SK-N-SH (cell line): ENCODE measurements at places on chromosomes 1 and 21. TPM values are rescaled to one million over a fixed set of nuclear protein-coding genes. Genes with fewer than 3 reads are reported as not detected.

DNA sequence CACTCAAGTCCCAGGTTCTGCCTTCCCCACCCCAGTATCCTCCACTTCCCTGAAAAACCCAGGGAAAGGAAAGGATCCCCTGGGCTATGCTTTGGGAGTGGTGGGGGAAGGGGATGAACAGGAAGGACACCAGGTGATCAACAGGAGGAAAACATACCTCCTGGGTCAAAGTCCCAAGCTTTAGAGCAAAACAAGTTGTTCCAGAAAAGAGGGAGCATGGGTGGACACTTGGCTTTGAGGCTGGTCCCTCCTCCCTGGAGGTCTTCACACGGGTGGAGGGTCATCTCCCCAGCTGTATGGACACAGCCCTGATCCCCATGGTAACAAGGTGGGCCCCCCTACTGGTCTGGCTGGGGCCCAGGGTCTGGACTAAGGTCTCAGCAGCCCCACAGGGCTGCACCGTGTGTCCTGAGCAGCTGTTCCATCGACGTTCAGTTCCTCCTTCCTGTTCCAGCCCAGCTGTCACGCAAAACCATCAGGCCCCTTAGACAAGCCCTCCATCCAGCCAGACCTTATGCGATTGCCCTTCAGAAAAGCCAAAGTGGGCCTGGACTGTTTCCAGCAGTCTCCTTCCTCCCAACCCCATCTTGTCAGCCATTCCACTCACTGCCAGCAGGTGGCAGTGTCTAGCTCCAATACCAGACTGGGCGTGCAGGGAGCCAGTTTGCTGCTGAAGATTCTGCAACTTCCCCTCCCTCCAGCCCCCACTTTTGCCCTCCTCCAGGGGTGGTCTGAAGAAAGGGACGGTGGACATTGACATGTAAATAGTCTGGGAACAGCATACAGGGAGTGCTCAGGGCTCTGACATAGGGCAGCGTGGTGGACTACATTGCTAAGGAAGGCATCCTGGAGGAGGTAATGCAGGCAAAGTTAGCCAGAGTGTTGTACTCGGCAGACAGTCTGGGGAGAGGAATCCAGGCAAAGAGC, 2.9 kb upstream of the PDZK1IP1 start:
- peak; percentile 78 for DNase-seq
- no peak overlapping the region for H3K27ac ChIP-seq
- no peak overlapping the region for H3K4me3 ChIP-seq
- peaks cover 5% of the 10 kb centered on the region for H3K27me3 ChIP-seq
- H3K4me1 ChIP-seq, result peaks cover 3% of the 10 kb centered on the region; the same call in 1 of the 2 replicates

- peaks cover 36% of the 10 kb centered on the region for H3K4me1 ChIP-seq
- no peak overlapping the region for H3K27ac ChIP-seq
- DNase-seq, result no peak
- no peaks in the 10 kb centered on the region for H3K36me3 ChIP-seq
These were observed 205.3 kb downstream of the PBX1 start for GRCh38 chr1:164764333-164764732.

GRCh38 chr1:57204942-57205787, 218.7 kb downstream of the DAB1 start:
- H3K36me3 ChIP-seq, result no peaks in the 10 kb centered on the region
- H3K4me1 ChIP-seq, result peaks cover 2% of the 10 kb centered on the region; the same call in 1 of the 2 replicates
- peak overlapping the region; percentile 33; the same call in 1 of the 2 replicates for H3K27ac ChIP-seq
- no peak for DNase-seq

- DNase-seq, result peak; percentile 47
- peak within 1 kb of the TSS; percentile 71 for H3K4me3 ChIP-seq
- H3K27me3 ChIP-seq, result no peaks in the 10 kb centered on the region
- peaks cover 8% of the 10 kb centered on the region; the same call in 1 of the 2 replicates for H3K4me1 ChIP-seq
These were observed at the start of gene MPC2 for GRCh38 chr1:167936930-167937708. TSS of gene MPC2 (minus strand) at chr1:167937072. CDS start at chr1:167935841, 1,231 bp downstream.

GRCh38 chr21:46550116-46550941, 54.6 kb downstream of the S100B start:
- peaks cover 62% of the 10 kb centered on the region for H3K36me3 ChIP-seq
- DNase-seq, result no peak
- no peak overlapping the region for H3K4me3 ChIP-seq
- H3K27ac ChIP-seq, result no peak overlapping the region

DNA sequence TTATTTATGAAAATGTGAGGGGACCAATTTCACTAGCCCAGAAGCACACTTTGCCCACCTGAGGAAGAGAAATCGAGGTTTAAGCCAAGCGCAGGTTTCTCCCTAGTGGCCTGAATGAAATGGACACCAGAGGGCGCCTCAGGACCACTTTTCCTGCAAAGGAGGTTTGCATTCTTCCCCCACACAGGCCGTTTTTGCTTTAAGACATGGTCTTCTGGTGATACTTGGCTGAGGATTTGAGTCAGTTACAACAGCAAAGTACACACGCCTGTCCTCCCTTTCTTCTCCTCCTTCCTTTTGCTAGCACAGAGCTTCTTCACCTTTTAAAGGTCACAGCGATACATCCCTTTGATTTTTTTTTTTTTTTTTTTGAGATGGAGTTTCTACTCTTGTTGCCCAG, 5.4 kb downstream of the PLA2G2E start:
- H3K27ac ChIP-seq, result no peak overlapping the region
- H3K4me3 ChIP-seq, result peak overlapping the region; percentile 30; the same call in 1 of the 2 replicates
- H3K4me1 ChIP-seq, result no peaks in the 10 kb centered on the region
- no peaks in the 10 kb centered on the region for H3K27me3 ChIP-seq
- peak; percentile 86 for DNase-seq
- H3K36me3 ChIP-seq, result peaks cover 13% of the 10 kb centered on the region; the same call in 1 of the 2 replicates

- H3K36me3 ChIP-seq, result no peaks in the 10 kb centered on the region
- H3K4me3 ChIP-seq, result no peak overlapping the region
- peak; percentile 51 for DNase-seq
- no peaks in the 10 kb centered on the region for H3K4me1 ChIP-seq
- H3K27me3 ChIP-seq, result no peaks in the 10 kb centered on the region
These were observed 60.8 kb downstream of the ZNF684 start for GRCh38 chr1:40592107-40592803.

- H3K27me3 ChIP-seq, result no peaks in the 10 kb centered on the region
- peaks cover 12% of the 10 kb centered on the region; the same call in 1 of the 2 replicates for H3K4me1 ChIP-seq
- H3K36me3 ChIP-seq, result peaks cover 18% of the 10 kb centered on the region
- peak; percentile 67 for DNase-seq
- peak overlapping the region; percentile 92 for H3K27ac ChIP-seq
These were observed 526 bp upstream of the SLC25A24 start for GRCh38 chr1:108200687-108201051.

DNA sequence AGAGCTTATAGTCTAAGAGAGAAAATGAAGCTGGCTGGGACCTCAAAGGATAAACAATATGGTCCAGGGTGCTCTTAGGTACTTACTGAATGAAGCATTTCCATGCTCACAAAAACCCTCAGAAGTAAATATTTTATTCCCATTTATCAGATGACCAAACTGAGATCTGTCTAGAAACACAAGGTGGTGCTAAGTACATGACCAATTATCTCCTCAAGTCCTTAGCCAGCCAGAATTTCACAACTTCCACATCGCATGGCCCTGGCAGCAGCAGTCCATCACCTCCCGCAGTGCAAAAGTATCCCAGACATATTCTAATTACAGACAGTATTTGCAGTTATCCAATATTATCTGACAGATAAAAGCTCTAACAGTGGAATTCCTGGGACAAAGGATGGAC, 321.7 kb upstream of the PROX1 start:
- no peak overlapping the region for H3K4me3 ChIP-seq
- no peak overlapping the region for H3K27ac ChIP-seq
- no peaks in the 10 kb centered on the region for H3K4me1 ChIP-seq
- H3K27me3 ChIP-seq, result no peaks in the 10 kb centered on the region

GRCh38 chr21:38980416-38981313, 174.9 kb downstream of the ETS2 start:
- H3K27me3 ChIP-seq, result no peaks in the 10 kb centered on the region
- no peak overlapping the region for H3K4me3 ChIP-seq
- DNase-seq, result no peak

- no peaks in the 10 kb centered on the region for H3K27me3 ChIP-seq
- no peak overlapping the region for H3K4me3 ChIP-seq
These were observed 91.6 kb downstream of the RGS7 start for GRCh38 chr1:241265428-241265827.

GRCh38 chr1:202160377-202160940, at the start of gene PTPN7:
TSS of gene PTPN7 (minus strand) at chr1:202160602. CDS start at chr1:202159402, 1,200 bp downstream.
- no peaks in the 10 kb centered on the region for H3K36me3 ChIP-seq
- no peak within 1 kb of the TSS for H3K27ac ChIP-seq
- H3K27me3 ChIP-seq, result no peaks in the 10 kb centered on the region
- H3K4me3 ChIP-seq, result no peak within 1 kb of the TSS
- no peak for DNase-seq

DNA sequence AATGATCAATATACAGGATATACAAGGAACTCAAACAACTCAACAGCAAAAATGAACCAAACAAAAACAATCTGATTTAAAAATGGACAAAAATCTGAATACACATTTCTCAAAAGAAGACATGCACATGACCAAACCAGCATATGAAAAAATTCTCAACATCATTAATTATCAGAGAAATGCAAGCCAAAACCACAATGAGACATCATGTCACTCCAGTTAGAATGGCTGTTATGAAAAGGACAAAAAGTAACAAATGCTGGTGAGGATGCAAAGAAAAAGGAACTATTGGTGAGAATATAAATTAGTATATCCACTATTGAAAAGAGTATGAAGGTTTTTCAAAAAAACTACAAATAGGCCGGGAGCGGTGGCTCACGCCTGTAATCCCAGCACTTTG, 42.0 kb downstream of the FCRL3 start:
- no peaks in the 10 kb centered on the region; the same call in 1 of the 2 replicates for H3K27me3 ChIP-seq
- H3K4me3 ChIP-seq, result no peak overlapping the region
- no peaks in the 10 kb centered on the region for H3K36me3 ChIP-seq
- no peaks in the 10 kb centered on the region for H3K4me1 ChIP-seq

DNA sequence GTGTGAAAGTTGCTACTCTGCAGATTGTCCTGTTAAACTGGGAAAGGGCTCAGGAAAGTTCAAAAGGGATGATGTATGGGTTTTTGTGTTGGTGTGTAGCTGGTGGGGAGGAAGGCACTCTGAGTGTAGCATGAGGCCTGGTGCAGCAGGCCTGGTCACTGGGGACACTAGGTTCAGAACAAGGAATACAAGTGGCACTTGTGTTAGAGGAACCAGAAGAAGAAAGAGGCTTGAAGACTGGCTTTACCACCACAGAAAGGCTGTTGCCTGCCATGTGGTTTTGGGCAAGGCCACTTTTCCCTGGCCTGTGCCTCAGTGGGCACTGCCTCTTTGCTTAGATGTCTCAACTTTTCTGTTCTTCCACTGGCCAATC, 122.8 kb downstream of the NOS1AP start:
- no peaks in the 10 kb centered on the region for H3K36me3 ChIP-seq
- no peaks in the 10 kb centered on the region; the same call in 1 of the 2 replicates for H3K27me3 ChIP-seq
- no peak for DNase-seq
- no peak overlapping the region for H3K27ac ChIP-seq

GRCh38 chr1:214216021-214216420, 64.9 kb upstream of the SMYD2 start:
- H3K27ac ChIP-seq, result no peak overlapping the region
- no peak for DNase-seq

DNA sequence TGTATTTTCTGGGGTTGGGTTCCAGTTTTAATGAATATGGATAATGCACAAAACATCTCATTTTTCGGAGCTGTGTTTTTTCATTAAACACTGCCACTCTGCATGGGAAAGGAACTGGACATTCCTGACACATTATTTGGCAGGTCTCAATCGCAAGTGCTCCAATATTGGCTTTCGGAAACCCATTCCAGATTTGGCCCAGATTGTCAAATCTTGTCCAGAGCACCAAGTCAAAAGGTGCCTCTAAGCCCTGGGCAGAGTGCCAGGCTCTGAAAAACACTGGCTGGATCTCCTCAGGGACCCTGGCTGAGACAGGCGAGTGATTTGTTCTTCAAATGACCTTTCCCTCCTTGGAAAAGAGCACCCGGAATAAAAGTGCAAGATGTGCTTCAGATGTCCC, 68.4 kb upstream of the MRPS6 start:
- H3K4me3 ChIP-seq, result no peak overlapping the region
- H3K36me3 ChIP-seq, result no peaks in the 10 kb centered on the region
- no peak for DNase-seq
- no peaks in the 10 kb centered on the region for H3K4me1 ChIP-seq
- no peaks in the 10 kb centered on the region for H3K27me3 ChIP-seq

DNA sequence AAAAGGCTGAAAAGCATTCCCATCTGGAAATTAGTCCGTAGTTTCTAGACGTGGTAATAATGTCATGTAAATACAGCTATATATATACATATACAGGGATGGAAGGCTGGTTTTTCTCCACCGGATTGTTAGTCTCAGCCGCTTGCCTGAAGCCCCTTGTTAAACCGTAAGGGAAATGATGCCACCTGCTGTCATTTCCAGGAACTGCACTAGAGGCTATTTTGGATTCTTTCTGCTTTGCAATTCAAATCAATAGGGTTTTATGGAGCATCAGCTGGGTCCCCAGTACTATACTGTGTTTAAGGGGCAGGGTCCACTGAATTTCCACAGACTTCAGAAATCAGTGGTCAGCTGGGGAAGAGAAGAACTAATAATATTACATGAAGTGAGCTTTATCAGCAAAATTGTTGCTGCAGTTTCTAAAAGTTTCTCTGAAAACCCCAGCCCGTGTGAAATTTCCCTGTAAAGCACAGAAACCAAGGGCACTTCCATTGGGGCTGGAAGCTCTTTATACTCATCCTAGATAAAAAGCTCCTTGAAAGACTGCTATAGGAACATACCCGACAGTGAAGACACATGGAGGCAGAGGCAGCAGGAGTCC, 33.8 kb upstream of the MPZL1 start:
- H3K4me1 ChIP-seq, result peaks cover 17% of the 10 kb centered on the region; the same call in 1 of the 2 replicates
- H3K4me3 ChIP-seq, result no peak overlapping the region; the same call in 1 of the 2 replicates
- no peaks in the 10 kb centered on the region for H3K27me3 ChIP-seq
- H3K27ac ChIP-seq, result no peak overlapping the region
- no peaks in the 10 kb centered on the region for H3K36me3 ChIP-seq
- DNase-seq, result peak; percentile 76

DNA sequence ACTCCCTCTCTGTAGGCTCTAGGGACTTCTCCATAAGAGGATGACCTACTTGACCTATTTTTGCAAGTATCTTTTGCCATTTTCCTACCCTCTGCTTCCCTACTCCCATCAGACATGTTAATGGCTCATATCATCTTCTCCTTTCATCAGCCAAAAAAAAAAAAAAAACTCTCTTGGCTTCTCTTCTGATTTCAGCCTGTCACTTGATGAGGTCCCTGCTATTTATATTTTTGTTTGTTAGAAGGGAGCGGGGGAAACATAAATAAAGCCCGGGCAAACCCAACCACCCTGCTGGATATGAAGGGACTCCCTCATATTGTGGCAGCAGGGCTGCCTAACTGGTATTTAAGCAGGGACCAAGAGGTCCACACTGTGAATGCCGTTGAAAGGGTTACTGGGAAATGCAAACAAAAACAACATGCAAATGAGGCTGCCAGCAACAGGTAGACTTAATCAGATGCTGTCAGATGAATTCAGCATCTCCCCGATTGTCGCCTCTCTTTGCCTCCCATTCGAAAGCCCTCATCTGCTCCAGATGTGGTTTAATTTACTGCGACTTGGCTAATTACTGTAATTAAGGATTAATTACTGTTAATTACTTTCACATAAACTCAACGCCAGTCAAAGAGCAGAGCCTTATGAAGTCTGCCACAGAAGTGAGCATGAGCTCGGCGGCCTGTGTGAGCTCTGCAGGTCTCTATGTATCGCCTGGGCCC, 172.3 kb downstream of the PBX1 start:
- no peak overlapping the region for H3K27ac ChIP-seq
- no peak overlapping the region for H3K4me3 ChIP-seq
- no peaks in the 10 kb centered on the region for H3K27me3 ChIP-seq
- DNase-seq, result no peak
- H3K4me1 ChIP-seq, result peaks cover 13% of the 10 kb centered on the region

Gene VSIG8
- polyA plus RNA-seq, result not detected in 2 replicates

Gene CELA2B
- polyA plus RNA-seq, result not detected in 2 replicates

Gene TCHHL1
- polyA plus RNA-seq, result not detected in 2 replicates

Gene LCE6A
- polyA plus RNA-seq, result not detected in 2 replicates

Gene PRAMEF1
- polyA plus RNA-seq, result not detected in 2 replicates

Gene SPATA1
- 1.2 and 1.6 TPM in 2 replicates for polyA plus RNA-seq

Gene PDZK1IP1
- polyA plus RNA-seq, result not detected in 2 replicates

Gene S100A12
- not detected in 2 replicates for polyA plus RNA-seq

Gene SAMD11
- polyA plus RNA-seq, result 2.1 and 3.7 TPM in 2 replicates

Gene SPRR1B
- not detected in 2 replicates for polyA plus RNA-seq

Gene AGO4
- 4.8 and 6.6 TPM in 2 replicates for polyA plus RNA-seq

Gene CD247
- 0.08 TPM in 1 of 2 replicates, not detected in the other for polyA plus RNA-seq
